Activated T-helper 1 cell treated with anti-CD3 and anti-CD28 coated beads, Interleukin-12 subunit alpha, Interleukin-12 subunit beta, Interleukin-2, Interleukin-4 antibody, amounts not matched to agents 30 ng/mL and 10 ng/mL and 1 ng/mL, durations not matched to agents 14 hours and 24 hours and 36 hours (primary cell): ENCODE measurements at places on chromosomes 7 and 10. TPM values are rescaled to one million over a fixed set of nuclear protein-coding genes. Genes with fewer than 3 reads are reported as not detected.

Gene CLRN3
- not detected in 2 replicates for total RNA-seq

Gene NAT16
- total RNA-seq: 0.08 TPM in 1 of 2 replicates, not detected in the other

Gene HECW1
- not detected in 2 replicates for total RNA-seq

Gene TAS2R5
- 0.67 and 0.98 TPM in 2 replicates for total RNA-seq

Gene CRTAC1
- total RNA-seq: not detected in 2 replicates

Gene HGF
- total RNA-seq: not detected in 2 replicates

Gene BPGM
- total RNA-seq: 23.8 and 25.3 TPM in 2 replicates

Gene SPACDR
- 2.8 and 2.9 TPM in 2 replicates for total RNA-seq

Gene TAS2R38
- total RNA-seq: not detected in 2 replicates

Gene COG5
- 36.5 and 39.1 TPM in 2 replicates for total RNA-seq

Gene CALHM1
- not detected in 2 replicates for total RNA-seq

Gene TRIM73
- total RNA-seq: 5.7 and 6.6 TPM in 2 replicates

Gene BMI1
- 59.3 and 66.5 TPM in 2 replicates for total RNA-seq

Gene TUBB8
- total RNA-seq: not detected in 2 replicates

Gene MACC1
- total RNA-seq: not detected in 2 replicates
